Karpas-422 (cell line): ENCODE measurements at places on chromosomes 7 and 10.

GRCh38 chr10:68301790-68302502 lies 29.9 kb upstream of the HNRNPH3 start:
- peak; percentile 78 for DNase-seq

DNA sequence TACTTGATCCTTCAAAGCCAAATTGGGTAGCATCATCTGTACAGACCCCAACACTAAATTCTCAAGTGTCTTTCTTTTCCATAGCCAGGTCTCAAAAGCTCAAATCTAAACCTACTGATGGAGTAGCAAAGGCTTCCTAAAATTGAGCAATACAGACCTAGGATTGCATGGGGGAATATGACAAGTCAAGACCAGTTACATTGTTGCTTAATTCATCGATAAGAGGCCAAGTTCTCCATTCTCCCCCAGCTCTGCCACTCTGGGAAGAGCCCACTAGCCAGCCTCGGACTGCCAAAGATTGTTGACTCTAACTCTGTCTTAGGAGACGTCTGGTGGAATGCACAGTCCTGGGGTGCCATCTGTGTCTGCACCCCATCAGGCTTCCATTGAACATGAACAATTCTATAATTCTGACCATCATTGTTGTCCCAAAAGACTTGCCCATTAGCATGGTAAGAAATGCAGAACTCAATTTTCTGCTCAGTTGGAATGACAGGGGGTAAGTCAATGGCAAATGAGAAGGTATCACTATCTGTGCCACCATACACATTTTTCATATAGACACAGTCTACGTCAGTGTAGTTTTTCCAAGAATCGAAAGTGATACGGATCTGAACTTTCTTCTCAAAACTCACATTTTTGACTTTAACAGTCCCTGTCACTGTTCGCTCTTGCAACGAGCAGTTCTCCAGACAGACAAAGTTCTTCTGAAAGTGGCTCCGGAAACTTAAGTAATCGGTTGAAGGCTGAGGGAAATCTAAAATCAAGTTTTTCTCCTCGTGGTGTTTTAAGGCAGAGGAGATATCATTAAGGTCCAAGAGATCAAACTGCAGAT lies 2.9 kb downstream of the PPP1R3C start:
- no peak for DNase-seq

GRCh38 chr10:124744102-124745050 lies at the start of gene FAM53B:
TSS of gene FAM53B (minus strand) at chr10:124744378. CDS start at chr10:124706713, 37,665 bp downstream.
- DNase-seq: peak; percentile 92

DNA sequence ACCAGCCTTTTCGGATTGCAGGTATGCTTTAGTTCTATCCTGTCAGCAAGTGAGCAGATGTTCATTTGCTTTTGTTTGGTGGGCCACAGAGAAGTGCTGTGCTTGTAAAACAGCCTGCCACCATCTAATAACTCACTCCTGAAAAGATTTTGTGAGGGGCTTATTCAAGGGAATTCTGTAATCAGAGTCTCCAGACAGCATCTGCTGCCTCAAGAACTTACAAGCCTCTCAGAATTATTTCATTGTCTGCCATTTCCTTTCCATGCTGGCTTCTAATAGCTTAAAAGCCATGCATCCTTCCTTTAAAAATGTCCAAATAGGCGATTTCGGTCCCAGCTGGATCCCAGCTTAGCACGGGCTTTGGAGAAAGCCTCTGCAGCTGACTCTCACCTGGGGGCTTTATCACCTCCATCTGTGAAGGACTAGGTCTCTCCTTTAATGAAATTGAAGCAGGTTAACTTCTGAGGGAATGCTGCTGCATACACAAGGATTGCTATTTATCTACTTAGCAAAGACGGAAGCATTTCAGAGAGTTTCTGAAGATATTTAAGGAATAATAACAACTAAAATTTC lies 48.0 kb downstream of the MALRD1 start:
- no peak for DNase-seq

GRCh38 chr7:78712111-78712510 lies 741.4 kb downstream of the MAGI2 start:
- DNase-seq: no peak
